ENCODE measurements at places on chromosomes 5 and 9.

- DNase-seq, result no peak
Observed at GRCh38 chr5:169970911-169971765, 9.2 kb downstream of the INSYN2B start.

GRCh38 chr5:1039210-1039548 lies 30.6 kb downstream of the NKD2 start:
- no peak for DNase-seq

GRCh38 chr5:170270293-170271069 lies 27.1 kb downstream of the LCP2 start:
- no peak for DNase-seq

DNA sequence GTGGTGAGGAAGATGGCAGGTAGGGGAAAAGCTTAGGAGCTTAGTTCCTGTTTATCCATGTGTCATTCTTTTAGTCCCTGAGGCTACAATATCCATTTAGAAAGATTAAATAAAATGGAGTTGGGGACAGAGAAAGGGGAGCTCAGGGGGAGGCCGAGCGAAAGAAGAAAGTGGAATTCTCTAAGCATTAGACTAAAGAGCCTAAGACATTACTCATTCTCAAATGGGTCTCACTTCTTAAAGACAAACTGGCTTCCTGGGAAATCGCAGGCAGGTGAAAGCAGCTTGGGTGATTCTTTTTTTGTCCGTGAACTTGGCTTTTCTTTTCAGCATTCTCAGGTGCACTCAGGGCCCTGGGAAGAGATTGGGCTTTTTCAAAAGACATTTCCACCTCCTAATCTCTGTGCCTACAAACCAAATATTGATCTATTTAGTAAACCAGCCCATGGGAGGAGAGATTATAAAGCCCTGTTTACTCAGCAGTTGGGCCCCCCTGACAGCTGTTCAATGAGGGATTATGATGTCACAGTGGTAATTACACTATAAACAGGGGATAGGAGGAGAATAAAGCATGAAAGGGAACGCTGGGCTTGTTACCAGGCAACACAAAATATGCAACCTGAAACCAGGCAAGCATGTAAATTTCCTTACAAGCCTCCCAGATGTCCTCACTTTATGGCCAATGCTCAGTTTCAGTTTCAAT lies 584.0 kb downstream of the ACTL7B start:
- DNase-seq, result no peak

- DNase-seq, result no peak
Observed at GRCh38 chr5:116575326-116576052, 866 bp upstream of the SEMA6A start.

DNA sequence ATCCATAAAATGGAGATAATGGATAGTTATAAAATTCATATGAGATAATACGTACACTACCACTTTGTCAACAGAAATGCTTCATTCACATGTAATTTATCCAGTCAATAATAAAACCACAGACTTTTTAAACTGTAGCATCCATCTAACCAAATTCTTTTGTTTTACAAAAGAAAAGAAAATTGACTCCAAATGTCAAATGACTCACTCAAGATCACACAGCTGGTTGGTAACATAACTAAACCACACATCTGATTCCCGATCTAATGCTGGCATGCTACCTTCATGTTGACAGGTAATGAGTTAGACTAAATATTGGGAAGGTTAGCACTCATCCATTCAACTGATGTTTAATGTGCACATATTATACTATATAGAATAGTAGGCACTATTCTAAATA lies 4.9 kb downstream of the FRMD3 start:
- no peak for DNase-seq

DNA sequence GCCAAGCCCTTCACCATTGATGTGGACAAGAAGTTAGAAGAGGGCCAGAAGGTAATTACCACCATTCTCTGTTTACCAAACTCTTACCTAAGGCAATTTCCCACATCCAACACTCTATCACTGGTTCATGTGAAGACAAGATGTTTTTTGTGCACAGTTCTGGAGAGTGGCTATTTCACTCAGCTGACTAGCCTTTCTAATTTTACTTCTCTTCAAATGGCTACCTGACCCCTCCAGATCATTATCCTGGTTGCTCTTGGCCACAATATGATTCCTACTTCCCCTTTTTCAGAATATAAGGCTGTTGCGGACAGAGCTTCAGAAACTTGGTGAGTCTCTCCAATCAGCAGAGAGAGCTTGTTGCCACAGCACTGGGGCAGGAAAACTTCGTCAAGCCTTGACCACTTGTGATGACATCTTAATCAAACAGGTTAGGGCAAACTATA lies 7.1 kb downstream of the KIF20A start:
- no peak for DNase-seq

DNA sequence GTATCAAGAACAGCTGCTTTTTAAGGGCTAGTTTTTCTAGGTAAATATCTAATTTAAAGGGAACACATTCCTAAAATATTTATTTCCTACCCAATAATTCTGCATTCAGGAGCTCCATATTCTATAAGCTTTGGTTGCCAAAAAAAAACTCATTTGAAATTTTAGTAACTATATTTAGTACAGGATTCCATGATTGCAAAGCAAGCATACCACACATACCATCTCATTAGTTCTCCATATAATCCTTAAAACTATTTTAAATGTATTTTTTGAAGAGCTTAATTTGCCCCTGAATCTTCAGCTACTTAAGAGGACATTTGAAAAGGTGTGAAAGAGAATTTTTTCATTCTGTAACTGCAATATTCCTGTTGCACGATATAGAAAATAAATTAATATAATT lies 877.0 kb downstream of the NR2F1-AS1 start:
- DNase-seq, result no peak

DNA sequence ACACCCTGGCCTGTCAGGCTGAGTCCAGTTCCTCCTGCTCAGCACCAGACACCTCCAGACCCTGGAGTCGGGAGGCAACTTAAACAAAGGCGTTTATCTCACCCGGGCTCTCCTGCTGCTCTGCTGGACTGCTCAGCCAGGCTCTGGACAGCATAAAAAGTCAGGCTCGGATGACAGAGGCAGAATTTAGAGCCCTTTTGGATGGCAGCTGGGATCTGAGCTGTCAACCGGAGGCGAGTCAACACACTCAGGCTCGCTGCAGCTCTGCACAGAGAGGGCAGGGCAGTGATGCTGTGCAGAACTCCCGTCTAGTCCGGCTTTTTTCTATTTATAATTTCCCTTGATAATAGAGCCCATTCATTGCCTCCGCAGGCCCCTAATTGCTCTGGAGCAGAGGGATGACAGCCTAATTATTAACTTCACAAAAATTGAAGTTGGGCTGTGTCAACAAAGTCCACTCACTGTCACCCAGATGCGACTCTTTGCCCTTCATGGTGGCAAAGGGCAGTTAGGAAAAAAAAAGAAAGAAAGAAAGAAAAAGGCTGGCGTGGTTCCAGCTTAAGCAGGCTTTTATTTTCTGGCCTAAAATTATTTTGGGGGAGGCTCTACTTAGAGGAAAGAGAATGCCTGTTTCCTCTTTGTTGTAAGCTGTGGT lies 37.6 kb downstream of the STC2 start:
- DNase-seq, result no peak

GRCh38 chr9:77133011-77133410 lies 44.3 kb upstream of the VPS13A start:
- DNase-seq, result no peak

GRCh38 chr5:79091064-79091463 lies 20.5 kb upstream of the BHMT start:
- DNase-seq, result no peak

GRCh38 chr9:69976152-69976551 lies 67.5 kb upstream of the MAMDC2 start:
- no peak for DNase-seq

GRCh38 chr5:119913425-119913824 lies 284.1 kb downstream of the FAM170A start:
- DNase-seq, result no peak
